NCI-H1417 (cell line): ENCODE measurements at places on chromosomes 16 and 17.
A peak's percentile ranks its signal among the peaks of the same experiment; 100 is the strongest.

DNA sequence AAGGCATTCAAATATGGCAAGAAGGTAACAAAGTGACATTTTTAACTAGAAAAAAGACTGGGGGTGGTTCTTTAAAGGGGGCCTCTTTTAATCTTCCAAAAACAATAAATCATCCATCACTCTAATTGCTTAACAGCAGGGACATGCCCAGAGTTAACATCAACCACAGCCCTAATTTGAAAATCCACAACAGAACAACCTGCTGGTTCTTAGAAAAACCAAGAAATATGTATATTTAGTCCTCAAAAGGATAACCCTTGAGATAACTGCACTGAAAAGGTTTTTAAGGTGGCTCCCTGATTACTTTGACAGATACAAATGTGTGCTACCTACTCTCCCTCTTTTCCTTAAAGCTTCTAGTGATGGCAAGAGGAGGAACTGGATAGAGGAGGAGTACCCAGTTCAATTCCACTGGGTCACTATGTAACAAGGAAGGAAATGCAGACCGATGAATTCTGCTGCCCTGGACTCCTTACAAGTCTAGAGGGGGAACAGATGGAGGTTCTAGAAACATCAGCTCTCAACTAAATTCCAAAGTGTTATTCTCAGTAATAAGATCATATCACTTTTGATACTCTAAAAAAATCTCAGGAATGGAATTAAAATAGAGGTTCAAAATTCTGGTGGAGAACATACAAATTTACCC lies 54.3 kb downstream of the N4BP1 start:
- no peak for DNase-seq

GRCh38 chr17:7655541-7655840 lies 4.8 kb downstream of the ATP1B2 start:
- no peak for DNase-seq

DNA sequence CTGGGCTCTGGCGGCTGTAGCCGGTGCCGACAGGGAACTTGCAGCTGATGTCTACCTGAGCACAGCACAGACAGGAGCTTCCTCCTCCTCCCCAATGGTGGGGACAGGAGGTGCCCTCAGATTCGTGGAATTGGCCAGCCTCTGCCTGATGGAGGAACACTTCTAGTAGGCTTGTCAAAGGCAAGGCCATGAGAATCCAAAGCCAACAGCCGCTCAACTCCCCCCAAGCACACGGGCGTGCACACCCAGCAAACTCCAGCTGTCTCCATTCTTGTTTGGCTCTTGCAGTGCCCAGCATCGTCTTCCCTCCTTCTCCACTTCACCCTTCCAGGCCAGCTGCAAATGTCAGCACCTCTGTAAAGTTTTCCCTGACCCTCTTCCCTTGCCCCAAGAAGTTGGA lies 35.1 kb downstream of the SCNN1G start:
- no peak for DNase-seq

DNA sequence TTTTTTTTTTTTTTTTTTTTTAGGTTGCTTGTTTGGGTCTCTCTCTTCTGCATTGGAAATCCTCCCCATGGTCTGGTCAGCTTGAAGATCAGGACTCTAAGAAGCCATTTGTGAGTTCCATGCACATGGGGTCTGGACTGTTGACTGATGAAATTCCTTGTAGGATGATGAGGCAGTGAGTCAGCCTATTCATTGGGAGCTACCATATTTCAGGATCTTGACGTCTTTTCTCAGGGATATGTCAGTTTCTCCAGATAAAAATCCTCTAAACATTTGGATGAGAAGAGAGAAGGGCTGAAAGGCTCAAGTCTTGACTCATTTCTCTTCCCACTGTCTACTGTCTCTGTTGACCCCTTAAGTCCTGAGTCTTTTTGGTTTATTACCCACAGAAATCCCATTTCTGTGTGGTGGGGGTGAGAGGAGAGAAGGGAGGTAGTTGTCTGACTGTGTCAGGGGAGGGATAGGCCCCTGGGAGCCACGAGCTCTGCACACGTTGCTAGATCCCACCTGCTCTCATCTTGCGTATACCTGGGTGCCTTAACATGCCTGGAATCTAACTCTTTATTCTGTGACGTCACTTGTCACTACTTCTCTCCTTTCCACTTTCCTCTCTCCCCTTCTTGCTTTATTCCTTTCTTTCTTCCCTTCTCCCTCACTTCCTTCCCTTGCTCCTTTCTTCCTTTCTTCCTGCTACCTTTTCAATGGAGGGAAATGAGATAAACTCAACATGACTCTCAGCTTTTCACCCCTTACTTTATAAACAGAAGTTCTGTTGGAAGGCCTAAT lies 333.1 kb upstream of the XYLT1 start:
- DNase-seq, result no peak

- no peak for DNase-seq
Observed at GRCh38 chr16:7083096-7083495, 249.5 kb upstream of the RBFOX1 start.

GRCh38 chr17:40548491-40548981 lies 16.7 kb downstream of the CCR7 start:
- no peak for DNase-seq

DNA sequence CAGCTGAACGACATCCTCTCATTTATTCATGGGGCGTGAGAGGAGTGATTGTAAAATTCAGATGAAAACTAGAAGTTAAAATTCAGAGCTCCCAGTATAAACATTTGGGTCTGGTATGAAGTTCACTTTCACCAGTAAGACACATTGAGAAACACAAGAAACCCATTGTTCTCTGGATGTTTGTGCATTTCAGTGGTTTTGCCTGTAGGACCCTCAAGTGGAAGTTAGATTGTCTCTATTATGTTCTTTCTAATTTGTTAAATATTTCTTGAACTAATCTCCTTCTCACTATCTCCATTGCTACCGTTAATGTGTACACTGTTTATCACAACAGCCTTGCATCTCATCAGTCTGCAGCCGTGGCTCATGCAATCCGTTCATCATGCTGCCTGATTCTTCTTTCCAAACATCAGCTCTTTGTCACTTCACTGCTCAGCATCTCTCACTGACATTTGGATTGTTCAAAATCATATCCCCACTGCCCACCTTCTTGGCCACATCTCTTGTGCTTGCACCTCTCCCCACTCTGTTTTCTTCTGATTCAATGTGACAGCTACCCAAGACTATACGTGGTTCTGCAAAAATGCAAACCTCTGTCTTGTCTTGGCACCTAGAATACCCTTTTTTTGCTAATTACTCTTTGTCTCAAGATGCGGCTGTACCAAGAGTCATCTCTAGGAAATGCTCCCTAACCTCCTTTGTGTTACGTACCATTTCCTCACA lies 49.5 kb downstream of the HLF start:
- no peak for DNase-seq

DNA sequence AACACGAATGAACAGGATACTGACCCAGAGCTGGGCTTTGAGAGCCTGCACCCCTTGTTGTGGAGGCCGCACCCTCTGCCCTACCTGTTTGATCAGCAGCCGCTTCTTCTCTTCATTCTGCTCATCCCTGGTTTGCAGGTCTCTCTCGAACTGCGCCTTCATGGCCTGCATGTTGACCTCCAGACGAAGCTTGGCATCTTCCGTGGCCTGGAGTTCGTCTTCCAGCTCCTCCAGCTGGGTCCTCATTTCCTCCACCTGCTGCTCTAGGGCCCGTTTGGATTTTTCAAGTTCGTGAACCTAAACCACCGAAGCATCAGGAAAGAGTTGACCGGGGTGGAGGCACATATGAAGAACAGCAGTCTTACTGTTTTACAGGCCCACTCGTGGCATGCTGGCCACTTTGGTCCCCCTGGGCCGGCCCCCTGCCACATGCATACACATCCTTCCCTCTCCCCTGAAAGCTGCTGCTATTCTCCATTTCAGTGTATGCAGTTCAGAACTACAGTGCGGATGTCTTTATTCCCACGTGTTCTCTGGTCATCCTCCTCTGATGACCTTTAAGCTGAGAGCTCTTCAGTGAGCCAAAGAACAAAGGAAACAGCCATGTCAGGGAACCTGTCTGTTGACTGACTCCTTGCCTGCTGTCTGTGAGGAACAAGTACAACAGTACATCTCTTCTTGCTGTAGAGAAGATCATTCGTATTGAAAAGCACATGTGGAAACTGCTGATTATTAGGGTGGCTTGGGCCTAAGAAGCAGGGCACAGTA lies 54.8 kb downstream of the NDEL1 start:
- no peak for DNase-seq

DNA sequence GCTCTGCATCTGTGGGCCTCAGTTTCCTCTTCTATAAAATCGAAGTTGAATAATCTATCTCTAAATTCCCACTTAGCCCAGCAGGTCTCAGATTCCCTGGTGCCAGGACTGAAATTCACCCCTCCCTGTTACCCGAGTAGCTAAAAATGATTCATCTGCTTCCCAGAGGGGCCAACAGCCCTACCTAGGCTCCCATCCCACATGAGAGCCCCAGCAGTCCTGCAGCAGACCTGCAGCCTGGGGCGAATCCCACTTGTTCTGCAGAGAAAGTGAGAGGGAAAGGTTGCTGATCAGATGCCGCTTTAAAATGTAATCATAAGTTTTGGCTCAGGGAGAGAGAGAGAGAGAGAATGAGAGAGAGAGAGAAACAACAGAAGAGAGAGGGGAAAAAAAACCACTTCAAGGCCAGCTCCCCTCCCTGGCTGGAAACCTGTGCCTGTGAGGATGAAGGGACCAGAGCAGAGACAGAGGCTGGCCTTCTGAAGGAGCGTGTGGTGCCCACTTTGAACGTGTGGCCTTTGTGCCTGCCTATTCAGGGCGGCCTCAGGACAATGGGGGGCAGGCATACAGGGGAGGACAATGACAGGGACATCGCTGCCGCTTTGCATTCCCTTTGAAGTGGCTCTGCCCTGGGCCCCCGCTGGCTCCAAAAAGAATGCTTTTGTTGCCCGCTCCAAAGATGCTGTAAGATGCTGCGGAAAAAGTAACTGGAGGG lies 85.2 kb upstream of the NKD1 start:
- DNase-seq, result no peak

DNA sequence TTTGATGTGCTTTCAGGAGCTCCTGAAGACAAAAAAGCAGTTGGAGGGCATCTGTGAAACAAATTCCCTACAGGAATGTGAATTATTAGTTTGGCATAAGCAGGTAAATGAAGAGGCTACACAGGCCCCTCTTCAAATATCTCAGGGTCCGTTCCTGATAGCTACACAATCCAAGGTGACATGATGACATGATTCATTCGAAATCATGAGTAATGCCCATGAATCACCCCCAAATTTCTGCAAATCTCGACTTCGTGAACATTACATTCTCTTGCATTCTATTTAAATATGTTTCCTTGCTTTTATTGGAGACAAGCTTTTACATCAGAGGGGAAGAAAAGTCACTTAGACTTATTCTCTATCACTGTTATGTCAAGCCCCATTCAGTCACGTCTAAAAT lies 22.3 kb downstream of the GAN start:
- DNase-seq, result no peak

GRCh38 chr16:13291591-13292333 lies 390.4 kb downstream of the SHISA9 start:
- no peak for DNase-seq

DNA sequence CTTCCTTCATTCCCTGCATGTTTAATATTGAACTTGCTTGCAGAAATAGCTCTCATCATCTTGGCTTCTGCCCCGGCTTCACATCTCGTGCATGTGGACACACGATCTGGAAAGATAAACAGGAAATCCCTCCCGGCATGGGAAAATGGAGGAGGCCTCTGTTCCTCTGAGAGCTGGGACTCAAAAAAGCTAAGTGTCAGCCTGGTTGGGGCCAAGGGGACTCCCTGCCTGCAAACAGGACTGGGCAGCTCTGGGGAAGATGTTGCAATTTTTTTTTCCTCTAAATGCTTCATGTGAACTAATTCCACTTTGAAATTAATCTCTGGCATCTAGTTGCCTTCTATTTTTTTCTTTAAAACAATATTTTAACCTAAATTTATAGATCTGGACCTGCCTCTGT lies 24.8 kb downstream of the ITPRIPL2 start:
- DNase-seq, result peak; percentile 80

DNA sequence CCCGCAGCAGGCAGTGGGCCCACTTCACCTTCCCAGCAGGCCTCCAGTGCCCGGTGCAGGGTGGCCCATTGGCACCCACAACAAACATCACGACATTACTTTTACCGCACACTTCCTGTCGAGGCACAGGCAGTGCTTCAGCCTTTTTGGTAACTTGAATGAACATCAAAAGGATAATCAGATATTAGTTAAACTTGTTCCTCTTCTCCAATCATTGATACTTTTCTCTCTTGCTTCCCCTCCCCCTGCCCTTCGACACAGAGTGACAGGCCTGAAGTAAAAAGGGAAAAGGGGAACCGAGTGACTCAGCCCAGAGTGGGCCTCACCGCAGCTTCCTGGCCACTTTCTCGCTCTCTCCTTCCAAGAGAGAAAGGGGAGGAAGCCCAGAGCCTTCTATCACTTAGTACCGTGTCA lies 507.0 kb downstream of the MAF start:
- no peak for DNase-seq

- DNase-seq, result no peak
Observed at GRCh38 chr17:59830846-59831486, 61.8 kb downstream of the TUBD1 start.

GRCh38 chr16:55641430-55642056 lies 14.2 kb upstream of the SLC6A2 start:
- no peak for DNase-seq

- peak; percentile 41 for DNase-seq
Observed at GRCh38 chr17:18039535-18040260, 490 bp downstream of the GID4 start.

DNA sequence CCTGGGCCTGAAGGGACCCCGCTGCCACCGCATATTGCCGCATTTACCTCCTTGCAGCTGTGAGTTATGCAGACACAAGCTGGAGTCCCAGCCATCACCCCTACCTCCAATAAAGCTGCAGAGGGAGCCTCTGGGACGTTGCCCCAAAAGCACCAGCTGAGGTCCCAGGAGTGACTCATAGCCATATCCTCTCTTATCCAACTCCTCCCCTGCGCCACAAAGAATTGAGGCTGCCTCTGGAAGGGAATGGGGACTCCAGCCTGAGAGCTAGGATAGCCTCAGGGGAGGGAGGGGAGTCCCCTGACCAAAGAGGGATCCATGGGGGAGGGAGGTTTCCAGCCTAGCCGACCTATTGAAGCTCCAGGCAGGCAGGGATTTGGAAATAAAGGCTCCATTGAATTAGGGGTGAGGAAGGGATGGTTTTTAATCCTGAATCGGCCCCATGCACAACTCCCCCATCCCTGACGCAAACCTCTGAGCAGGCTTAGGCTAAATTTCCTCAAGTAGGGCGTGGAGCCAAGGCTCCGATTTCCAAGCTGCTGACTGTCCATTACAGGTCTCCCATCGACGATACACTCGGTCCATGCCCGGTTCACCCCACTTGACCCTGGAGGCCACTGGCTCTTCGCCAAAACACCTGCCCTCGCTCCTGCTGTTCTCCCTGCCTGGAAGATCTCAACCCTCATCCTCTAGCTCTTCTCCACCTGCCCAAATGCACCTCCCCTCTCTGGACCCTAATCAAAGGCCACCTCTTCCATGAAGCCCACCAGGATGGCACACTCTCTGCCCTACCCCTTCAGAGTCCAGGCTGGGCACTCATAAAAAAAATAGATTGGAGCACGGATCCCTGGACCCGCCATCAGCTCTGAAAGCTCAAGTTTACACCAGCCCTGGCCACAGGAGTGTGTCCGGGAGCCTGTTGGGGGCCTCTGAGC lies 27.5 kb downstream of the PIMREG start:
- no peak for DNase-seq

GRCh38 chr17:8056976-8057625 lies 18.2 kb downstream of the ALOX15B start:
- DNase-seq, result peak; percentile 36

- no peak for DNase-seq
Observed at GRCh38 chr17:42233156-42233555, 38.9 kb upstream of the GHDC start.

- no peak for DNase-seq
Observed at GRCh38 chr16:1401758-1402154, 12.7 kb downstream of the UNKL start.
